Stimulated activated CD4-positive, alpha-beta T cell treated with anti-CD3 and anti-CD28 coated beads, Interleukin-4, amount 100 ng/mL, for 24 hours (primary cell): ENCODE measurements at places on chromosomes 1 and 21.

GRCh38 chr1:15029786-15030185 is 123.8 kb upstream of the TMEM51 start:
- no peak for DNase-seq

DNA sequence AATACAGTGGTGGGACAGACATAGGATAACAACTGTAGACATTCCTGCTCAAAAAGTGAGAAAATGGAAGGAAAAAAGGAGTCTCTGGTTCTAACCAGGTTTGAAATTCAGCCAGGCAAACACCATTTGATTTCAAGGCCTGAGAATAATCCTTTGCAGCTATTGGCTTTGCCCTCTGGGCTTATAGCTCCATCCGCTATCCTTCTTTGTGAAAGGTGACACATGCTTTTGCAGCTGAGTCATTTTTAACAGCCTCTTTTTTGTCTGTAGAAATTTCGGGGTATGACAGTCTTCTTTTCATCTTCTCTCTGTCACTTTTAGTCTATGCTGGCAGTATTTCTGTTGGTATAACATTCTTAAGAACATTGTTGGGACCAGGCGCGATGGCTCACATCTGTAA is 16.2 kb downstream of the SDHC start:
- no peak for DNase-seq

DNA sequence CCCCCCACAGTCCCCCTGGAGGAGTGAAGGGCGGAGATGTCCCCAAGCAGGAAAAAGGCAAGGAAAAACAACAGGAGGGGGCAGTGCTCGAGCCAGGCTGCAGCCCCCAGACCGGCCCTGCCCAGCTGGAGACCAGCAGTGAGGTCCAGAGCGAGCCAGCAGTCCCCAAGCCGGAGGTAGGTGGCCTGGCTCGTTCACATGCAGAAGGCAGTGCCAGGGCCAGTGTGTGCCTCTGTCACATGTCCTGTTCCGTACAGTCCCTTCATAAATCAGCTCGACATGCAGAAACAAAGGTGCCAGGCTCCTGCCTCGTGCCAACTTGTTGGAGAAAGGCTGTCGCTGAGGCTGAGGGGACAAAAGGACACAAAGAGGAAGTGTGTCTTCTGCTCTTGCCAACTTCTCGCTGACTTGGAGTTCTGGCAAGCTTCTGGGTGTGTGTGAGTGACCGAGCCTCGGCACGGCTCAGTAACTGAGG is 24.1 kb upstream of the MPZL1 start:
- DNase-seq: no peak

DNA sequence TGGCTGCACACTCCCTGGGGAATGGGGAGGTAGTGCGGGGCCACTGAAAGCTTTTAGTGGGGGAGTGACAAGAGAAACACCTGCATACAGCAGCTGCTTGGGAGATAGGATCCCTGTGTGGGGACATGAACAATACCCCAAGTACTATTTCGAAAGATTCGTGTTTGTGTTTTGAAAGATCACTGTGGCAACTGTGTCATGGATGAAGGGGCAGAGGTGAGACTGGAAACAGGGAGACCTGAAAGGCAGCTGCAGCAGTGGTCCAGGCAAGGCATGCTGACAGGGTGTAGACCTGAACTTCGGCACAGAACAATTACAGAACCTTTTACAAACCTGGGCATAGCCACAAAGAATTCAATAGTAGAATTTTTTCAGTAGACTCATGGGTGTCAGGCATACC is 32.9 kb downstream of the TENT5C start:
- no peak for DNase-seq

DNA sequence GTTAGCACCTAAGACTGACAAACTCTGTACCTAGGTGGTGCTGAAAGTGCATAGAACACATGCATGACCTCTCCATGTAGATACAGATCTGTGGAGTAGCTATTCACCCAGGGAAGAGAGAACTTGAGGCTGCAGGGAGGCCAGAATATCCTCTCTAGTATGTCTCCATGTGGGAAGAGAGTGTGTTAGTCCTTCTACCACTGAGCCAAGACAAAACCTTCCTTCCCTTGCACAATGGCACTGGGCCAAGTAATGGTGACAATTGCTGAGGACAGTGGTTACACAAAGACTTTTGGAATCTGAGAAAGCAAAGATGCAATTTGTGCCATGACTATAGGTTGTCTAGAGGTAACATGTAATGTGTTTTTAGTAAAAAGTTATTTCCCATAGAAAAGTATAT is 52.3 kb downstream of the C1orf198 start:
- no peak for DNase-seq

DNA sequence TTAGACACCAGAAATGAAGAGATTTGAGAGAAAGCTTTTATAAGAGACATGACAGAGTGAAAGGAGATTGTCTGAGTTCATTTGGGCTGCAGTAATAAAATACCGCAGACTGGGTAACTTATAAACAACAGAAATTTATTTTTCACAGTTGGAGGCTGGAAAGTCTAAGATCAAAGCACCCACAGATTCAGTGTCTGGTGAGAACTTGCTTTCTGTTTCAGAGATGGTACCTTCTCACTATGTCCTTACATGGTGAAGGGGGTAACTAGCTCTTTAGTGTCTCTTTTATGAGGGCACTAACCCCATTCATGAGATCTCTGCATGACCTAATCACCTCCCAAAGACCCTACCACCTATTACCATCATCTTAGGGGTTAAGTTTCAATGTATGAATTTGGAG is 30.9 kb upstream of the FCRL4 start:
- no peak for DNase-seq

DNA sequence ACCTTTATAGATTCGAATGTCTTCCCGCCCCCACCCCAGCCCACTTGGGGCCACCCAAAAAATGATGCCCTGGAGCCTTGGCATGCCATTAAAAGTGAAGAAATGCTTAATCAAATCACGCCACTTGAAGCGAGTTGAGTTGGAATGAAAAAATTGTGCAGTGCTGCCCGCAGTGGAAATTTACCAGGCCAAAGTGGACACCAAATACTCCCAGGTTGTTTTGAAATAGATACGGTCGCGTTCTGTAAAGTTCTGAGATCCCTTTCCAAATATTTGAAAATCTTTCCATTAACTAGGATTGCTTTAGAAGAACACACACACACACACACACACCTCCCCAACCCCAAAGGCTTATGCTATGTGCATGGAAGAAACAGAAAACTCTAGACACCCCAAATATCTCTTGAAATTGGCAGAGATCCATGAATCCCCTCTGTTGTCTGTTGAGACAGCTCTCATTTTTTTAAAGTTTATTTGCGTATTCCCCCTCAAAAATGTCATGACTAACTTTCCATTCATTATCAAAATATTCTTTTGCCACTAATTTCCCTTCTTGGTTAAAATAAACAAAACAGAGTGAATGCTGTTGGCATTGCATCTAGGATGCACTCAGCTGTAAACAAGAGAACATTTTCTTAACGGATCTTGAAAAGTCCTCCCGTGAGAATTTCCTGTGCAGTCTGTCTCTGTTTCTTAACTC is 142.3 kb upstream of the KCNE2 start:
- no peak for DNase-seq

- DNase-seq: no peak
Observed at GRCh38 chr1:175499595-175500382, 243.6 kb downstream of the TNR start.

- DNase-seq: no peak
Observed at GRCh38 chr1:11802616-11802972, 3.2 kb downstream of the MTHFR start.
